CD4-positive, alpha-beta T cell treated with Interleukin-10 for 1 hour (primary cell): ENCODE measurements at places on chromosomes 3 and 15.
A peak's percentile ranks its signal among the peaks of the same experiment; 100 is the strongest.

DNA sequence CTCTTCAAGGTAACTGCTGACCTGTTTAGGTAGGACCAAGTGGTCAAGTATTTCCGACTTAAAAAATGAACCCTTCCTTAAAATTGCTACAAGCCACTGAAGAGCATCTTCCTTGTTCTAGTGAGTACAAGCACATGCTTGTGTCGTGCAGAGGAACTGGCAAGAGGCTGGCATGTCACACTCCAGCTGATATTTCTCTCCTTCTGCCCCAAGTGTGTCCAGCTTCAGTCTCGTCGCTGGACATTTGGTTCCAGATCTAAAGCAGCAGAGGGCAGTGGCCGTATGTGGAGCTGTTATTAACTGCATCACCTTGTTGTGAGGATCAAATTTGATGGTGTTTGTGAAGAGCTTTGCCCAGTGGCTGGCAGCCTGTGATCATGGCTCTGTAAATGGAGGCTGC lies 10.0 kb downstream of the RBP2 start:
- no peak for DNase-seq

DNA sequence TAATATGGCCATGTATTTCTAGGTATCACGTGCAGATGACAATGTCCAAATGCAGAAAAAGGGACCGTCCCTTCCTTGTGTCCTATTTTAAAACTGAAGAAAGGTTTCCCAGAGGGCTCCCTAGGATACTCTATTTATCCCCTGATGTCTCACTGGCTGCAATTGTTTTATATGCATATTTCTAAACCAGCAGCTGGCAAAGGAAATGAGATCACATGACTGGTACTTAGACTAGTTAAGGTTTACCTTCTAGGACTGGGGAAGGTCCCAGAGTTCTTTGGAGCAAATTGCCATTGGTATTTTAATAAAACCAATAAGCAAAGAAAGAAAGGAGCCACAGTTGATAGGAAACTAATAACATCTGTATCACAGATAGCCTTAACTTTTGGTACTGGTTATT lies 29.5 kb downstream of the GTF2E1 start:
- no peak for DNase-seq

DNA sequence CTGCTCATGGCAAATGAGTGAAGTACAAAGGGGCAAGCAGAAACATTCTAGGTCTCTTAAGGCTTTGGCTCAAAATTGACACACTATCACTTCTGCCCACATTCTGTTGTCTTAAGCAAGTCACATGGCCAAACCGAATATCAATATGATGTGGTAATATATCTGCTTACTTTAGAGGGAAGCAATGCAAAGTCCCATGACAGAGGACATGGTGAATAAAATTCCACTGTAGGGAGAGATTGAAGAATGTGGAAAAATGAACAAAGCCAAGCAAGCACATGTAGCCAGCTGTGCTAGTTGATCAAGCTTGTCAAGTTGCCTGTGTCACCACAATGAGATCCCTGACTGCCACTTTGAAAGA lies 11.2 kb upstream of the TBC1D5 start:
- DNase-seq: no peak

DNA sequence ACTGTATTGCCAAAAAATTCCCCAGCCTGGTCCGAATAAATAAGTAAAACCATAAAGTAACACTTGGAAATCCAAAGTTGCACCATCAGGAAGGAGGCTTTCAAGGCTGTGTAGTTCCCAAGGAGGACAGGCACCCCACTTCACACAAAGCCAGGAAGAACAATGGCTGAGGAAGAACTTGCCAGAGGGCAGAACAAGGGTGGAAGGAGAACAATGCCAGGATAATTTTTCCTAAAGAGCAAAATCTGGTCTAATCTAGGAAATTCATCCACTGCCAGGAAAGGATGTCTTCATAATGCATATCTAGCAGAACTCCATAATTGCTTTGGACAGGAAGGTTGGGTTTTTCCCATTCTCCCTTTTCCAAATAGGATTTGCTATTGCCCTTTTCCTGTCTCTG lies 15.7 kb upstream of the ARID3B start:
- no peak for DNase-seq

DNA sequence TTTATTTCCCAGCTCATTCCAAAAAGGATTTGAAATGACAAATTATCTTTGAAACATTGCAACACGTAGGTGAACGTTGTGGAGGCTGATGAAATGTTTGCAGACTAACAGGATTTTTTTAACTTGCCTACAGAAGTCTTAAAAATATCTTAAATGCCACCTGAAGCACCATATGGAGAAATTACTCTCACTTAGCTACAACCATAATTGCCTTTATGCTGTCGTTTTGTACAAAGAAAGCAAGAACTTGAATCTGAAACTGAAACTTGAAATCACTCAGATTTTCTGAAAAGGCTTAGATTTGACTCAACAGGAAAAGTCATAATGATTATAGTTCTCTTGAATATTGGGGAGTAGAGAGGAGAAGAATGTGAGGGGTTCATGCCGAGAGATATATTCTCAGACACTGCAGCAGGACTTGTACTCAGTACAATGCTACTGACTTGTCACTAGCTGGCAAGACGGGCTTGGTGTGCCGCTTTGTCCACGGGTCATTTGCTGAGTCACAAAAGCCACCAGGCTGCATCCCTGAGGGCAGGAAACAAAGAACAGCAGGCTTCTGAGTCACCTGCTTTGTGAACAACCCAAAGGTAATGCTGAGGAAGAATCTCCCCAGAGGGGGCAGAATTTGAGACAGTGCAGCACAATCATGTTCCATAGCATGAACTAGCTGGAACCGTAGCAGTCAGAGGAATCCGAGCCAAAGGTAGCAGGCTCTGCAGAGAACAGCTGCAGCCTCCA lies 7.1 kb upstream of the FMN1 start:
- DNase-seq: peak; percentile 42

- no peak for DNase-seq
These were observed 55.9 kb upstream of the MCTP2 start for GRCh38 chr15:94175420-94175819.

DNA sequence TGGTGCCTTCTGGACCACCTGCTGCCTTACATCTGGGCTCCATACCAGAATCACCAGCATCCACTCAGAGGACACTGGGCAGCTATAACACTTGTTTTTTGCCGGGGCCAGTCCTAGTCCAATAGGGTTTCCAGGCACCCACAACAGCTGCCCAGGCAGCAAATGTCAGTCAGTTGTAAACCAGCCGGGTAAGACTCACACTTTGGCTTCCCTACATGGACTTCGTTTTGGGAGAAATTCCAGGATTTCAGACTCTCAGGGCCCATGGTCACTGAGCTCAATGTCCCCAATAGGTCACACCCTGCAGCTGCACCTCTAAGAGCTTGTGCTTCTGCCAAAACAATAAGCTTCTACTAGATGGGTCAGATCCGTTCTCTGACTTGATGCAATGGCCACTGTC lies 83.8 kb downstream of the FAM174B start:
- no peak for DNase-seq

DNA sequence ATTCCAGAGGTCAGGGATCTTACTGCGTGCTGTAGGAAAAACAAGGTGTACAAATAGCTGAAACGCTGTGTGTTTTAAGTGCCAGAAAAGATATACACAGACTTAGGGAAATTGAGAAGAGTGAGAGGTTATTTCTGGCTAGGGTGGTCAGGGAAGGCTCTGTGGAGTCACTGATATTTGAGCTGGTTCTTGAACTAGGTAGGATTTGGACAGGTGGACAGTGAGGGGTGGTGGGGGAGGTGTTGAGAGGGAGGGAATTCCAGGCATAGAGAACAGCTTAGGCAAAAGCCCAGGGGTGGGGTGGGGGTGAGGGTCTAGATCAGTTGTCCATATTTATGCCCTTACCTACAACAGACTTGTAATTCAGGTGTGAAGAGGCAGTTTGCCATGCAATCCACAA lies 7.0 kb downstream of the SEMA6D start:
- DNase-seq: no peak

- no peak for DNase-seq
These were observed 6.4 kb upstream of the NR1D2 start for GRCh38 chr3:23938688-23939087.

DNA sequence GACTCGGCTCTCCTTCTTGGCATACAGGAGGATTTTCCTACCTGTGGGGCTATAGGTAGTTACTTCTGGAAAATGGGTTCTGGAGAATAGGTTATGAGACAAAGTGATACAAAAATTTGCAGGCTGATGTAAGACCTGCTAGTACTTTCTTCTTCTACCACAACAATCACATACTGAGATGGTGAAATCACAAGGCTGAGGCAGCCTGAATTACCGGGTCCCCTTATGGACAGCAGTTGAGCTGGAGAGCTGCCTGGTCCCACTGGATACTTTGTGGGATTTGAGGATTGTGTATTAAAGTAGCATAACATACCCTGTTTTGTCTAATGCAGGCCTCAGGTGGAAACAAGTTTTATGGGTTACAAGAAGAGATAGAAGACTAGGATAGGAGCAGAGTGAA lies 86.5 kb upstream of the FAM98B start:
- DNase-seq: no peak

DNA sequence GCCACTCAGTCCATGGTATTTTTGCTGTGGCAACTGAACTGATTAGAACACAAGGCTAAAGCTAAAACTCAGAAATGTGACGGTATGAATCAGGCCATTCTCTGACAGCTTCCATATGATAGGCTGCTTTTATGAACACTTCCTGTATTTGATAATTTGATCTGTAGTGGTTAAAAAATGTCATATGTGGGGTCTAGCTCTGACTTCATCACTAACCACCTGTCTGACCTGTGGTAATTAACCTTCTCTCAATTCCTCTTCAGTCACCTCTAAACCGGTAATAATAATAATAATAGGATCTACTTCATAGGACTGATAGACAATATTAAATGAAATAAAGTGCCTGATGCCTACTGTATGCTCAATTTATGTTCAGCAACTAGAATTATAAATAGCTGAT lies 223.2 kb downstream of the MBNL1 start:
- no peak for DNase-seq

GRCh38 chr15:22995795-22996194 lies 15.6 kb upstream of the CYFIP1 start:
- no peak for DNase-seq

DNA sequence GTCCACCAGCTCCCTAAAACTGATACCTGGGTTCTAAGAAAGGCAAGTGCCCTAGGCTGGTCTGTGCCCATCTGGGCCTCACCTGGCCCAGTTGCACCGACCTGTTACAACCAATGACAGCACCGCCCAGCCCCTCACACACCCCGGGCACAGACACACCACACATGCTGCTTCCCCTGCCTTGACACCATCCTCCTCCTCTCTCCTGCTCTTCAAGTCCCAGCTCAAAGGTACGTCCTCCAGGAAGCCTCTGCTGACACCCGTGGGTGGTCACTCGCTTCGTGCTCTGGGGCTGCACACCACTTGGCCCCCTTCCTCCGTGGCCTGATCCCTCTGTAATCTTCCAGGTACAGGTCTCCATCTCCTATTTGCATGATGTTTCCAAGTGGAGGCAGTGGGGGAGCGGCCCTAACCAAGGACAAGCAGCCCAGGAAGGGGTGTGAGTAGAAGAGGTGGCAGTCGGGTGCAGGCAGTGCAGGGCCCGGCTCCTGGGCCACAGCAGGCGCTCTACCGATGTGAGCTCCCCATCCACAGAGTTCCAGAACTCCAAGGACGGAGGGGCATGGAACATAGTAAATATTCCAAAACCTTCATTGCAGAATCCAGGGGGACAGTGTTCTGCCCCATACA lies 144.6 kb downstream of the NUP210 start:
- no peak for DNase-seq

DNA sequence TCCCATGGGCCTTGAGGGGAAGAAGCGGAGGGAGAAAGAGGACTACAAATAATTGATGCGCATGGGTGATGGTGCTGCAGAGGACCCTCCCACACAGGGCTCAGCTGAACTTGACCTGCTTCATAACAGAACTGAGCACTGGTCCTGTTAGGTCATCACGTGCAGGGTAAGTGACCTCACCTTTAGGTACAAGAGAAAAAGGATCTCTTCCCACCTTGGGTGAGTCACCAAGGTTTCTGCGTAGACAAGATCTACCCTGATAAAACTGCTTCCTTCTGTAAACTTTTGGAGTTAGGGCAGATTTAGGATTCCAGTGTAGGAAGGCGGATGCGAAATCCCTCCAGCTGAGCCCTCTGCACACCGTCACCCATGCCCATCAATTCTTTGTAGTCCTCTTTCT lies 67.1 kb downstream of the FEM1B start:
- no peak for DNase-seq

GRCh38 chr3:127412578-127413317 lies 124.9 kb upstream of the PRR20G start:
- no peak for DNase-seq

DNA sequence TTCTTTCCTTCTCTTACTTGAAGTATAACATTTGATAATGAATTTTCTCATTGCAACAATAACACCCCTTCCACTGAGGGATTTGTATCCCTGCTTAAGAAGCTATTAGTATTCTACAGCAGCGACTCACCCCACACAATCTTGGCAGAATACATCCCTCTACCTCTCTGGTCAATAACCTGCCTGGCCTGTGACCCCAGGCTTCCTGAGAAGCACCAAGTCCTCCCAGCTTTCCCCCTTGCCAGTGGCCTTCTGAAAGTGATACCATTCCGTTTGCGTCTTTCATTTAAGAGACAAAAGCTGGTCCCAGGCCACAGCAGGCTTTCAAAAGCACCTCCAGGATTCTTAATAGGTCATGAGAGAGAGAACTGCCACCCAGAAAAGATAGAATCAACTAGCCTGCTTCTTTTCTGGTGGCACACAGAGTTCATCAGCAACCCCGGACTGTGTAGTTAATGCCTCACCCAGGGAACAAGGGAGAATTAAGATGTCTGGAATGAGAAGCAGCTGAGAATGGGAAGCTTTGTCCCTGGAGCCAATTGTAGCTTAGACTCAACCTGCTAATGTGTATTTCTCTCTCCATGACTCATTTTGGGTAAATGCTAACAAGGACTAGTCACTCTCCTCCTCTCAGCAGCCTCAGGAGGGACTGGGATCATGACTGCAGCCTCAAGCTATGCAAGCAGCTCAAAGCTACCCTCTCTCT lies 101.0 kb upstream of the CPNE4 start:
- DNase-seq: no peak

GRCh38 chr3:12908859-12909258 lies 67.5 kb upstream of the RPL32 start:
- DNase-seq: no peak

DNA sequence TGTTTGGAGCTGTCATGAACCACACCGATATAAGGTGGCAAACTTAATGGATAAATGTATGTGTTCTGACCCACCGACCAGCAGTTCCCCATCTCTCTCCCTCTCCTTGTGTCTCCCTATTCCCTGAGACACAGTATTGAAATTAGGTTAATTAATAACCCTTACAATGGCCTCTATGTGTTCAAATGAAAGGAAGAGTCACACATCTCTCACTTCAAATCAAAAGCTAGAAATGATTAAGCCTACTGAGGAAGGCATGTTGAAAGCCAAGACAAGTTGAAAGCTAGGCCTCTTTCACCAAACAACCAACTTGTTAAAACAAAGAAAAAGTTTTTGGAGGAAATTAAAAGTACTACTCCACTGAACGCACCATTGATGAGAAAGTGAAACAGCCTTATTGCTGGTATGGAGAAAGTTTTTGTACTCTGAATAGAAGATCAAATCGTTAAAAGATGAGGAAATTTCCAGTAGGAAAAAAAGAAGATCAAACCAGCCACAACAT lies 15.0 kb downstream of the ATR start:
- DNase-seq: no peak

- DNase-seq: no peak
These were observed 1109.5 kb downstream of the NSUN3 start for GRCh38 chr3:95172164-95172943.
